IPS DF 6.9 (cell line): ENCODE measurements at places on chromosomes 4 and X.

GRCh38 chr4:84878090-84878489 is 88.4 kb downstream of the WDFY3 start:
- no peak overlapping the region for H3K4me3 ChIP-seq
- H3K36me3 ChIP-seq: no peaks in the 10 kb centered on the region
- H3K27me3 ChIP-seq: no peaks in the 10 kb centered on the region

DNA sequence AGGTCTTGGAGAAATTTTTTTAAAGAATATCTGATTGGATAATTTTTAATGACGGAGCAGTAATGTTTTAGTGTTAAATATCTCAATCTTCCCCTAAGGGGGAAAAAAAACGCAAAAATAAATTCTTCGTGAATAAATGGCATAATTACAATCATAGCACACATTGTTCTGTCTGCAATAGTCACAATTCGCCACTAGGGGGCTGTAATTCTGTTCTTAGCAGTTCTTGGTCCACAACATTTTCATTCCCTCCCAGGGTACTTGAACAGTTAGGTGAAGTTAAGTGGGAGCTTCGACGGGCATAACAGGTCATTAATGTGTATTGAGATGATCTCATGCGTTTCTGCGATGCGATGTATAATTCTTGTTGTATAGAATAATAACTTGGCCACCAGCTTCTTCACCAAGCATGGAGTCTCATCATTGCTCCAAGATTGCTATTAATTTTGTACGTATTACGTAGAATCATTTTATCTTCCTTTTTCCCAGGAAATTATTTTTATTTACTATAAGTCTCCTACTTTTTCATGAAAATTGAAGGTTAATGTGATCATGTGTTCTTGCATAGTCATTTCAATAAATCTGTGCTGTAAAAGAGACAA is 27.2 kb downstream of the HTR2C start:
- H3K4me1 ChIP-seq: no peaks in the 10 kb centered on the region
- no peaks in the 10 kb centered on the region for H3K27me3 ChIP-seq
- H3K36me3 ChIP-seq: no peaks in the 10 kb centered on the region
- DNase-seq: no peak
- H3K4me3 ChIP-seq: no peak overlapping the region
- no peak overlapping the region for H3K27ac ChIP-seq

- no peaks in the 10 kb centered on the region for H3K4me1 ChIP-seq
- H3K36me3 ChIP-seq: no peaks in the 10 kb centered on the region
- no peaks in the 10 kb centered on the region for H3K27me3 ChIP-seq
- H3K27ac ChIP-seq: no peak overlapping the region
Measured at GRCh38 chrX:23959781-23960180, 52.0 kb downstream of the CXorf58 start.

DNA sequence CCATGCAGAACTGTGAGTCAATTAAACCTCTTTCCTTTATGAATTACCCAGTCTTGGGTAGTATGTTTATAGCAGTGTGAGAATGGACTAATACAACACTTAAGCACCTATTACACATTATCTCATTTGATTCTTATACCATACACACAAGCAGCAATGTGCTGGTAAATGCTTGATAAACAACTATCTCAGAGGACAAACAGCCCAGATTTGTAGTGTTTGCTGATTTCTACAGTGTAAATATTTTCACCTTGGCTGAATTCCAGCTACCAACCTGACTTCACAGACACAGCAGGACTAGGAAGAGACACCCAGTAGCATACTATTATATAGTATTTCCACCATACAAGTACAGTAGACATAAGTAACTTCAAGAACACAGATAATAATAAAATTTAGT is 406.5 kb upstream of the CNKSR2 start:
- H3K27me3 ChIP-seq: no peaks in the 10 kb centered on the region
- DNase-seq: no peak
- H3K27ac ChIP-seq: no peak overlapping the region
- no peaks in the 10 kb centered on the region for H3K4me1 ChIP-seq
- no peaks in the 10 kb centered on the region for H3K36me3 ChIP-seq
- H3K4me3 ChIP-seq: no peak overlapping the region

- H3K27me3 ChIP-seq: no peaks in the 10 kb centered on the region
- peak; percentile 22 for DNase-seq
- H3K27ac ChIP-seq: no peak overlapping the region
- H3K4me1 ChIP-seq: no peaks in the 10 kb centered on the region; the same call in 1 of the 2 replicates
- no peak overlapping the region for H3K4me3 ChIP-seq
Measured at GRCh38 chrX:106894392-106894909, 8.7 kb downstream of the RIPPLY1 start.

DNA sequence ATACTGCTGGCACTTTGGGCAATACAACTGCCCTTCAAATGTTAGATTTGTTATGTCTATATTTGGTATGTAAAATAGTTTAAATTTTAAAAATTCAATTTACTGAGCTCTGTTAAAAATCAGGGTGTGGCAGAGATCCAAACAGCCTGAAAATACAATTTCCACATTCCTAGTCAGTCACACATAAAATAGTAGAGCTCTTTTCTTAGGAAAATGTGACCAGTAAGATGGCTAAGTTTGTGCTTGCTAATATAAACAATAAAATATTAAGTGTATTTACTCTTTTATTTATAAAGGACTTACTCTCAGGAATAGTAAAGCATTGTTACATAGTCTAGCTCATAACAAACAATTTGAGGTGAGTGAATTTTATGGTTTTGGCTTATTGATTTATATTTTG is 200.2 kb downstream of the DKK2 start:
- no peaks in the 10 kb centered on the region for H3K4me1 ChIP-seq
- no peaks in the 10 kb centered on the region for H3K36me3 ChIP-seq
- no peak overlapping the region for H3K4me3 ChIP-seq
- DNase-seq: no peak

- no peaks in the 10 kb centered on the region for H3K4me1 ChIP-seq
- no peak overlapping the region for H3K27ac ChIP-seq
- no peaks in the 10 kb centered on the region for H3K36me3 ChIP-seq
Measured at GRCh38 chr4:1179089-1179441, 6.7 kb upstream of the SPON2 start.

- no peaks in the 10 kb centered on the region; the same call in 1 of the 2 replicates for H3K4me1 ChIP-seq
- no peak overlapping the region for H3K4me3 ChIP-seq
- no peaks in the 10 kb centered on the region; the same call in 1 of the 2 replicates for H3K36me3 ChIP-seq
Measured at GRCh38 chr4:98919996-98920395, 8.9 kb downstream of the EIF4E start.

DNA sequence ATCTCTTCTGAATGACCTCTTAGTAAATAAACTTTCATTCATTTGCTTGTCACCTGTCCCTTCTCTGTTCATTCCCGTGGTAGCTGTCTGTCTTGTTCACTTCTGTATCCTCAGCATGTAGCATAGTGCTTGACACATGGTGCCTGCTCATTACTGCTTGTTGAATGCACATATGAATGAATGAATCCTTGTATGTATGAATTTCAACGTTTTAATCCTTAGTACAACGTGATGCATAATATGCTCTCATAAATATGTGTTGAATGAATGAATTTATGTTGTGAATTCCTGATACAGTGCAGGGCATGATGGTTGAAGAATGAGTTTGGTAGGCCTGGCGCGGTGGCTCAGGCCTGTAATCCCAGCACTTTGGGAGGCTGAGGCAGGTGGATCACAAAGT is 3.0 kb downstream of the TLR10 start:
- H3K27me3 ChIP-seq: no peaks in the 10 kb centered on the region
- H3K27ac ChIP-seq: no peak overlapping the region
- no peaks in the 10 kb centered on the region for H3K4me1 ChIP-seq
- no peak for DNase-seq
- no peaks in the 10 kb centered on the region for H3K36me3 ChIP-seq
- no peak overlapping the region for H3K4me3 ChIP-seq

DNA sequence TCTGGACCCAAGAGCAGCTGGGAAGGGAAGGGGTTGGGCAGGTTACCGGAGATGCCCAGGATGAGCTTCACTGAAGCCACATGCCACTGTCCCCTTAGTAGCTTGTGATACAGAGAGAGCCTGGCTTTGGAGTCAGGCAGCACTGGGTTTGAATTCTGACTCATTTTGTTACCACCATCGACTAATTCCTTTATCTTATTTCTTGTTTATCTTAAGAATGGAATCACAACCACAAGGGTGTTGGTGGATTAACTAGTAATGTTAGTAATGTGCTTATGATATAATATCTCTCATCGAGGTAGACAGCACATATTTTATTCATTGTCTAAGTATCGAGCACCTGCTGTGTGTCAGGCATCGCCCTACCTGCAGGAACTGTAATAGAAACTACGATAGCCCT is 17.7 kb upstream of the STX18 start:
- H3K36me3 ChIP-seq: no peaks in the 10 kb centered on the region
- H3K4me1 ChIP-seq: peaks cover 2% of the 10 kb centered on the region; the same call in 1 of the 2 replicates
- H3K27me3 ChIP-seq: no peaks in the 10 kb centered on the region
- no peak for DNase-seq

DNA sequence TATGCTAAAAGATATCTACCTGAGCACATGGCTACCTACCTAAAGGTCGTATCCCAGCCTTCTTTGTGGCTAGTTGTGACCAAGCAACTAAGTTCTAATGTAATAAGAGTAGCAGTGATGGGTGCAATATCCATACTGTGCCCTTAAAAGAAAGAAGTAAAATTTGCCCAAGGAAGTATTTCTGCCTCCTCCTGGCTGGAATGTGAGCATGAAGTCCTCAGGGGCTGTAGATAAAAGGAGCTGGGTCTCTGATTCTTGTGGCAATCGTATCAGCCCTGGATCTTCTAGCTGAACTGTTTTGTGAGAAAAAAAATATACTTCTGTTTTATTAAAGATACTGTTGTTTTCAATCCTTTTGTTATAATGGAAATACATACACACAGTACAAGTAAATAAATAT is 217.4 kb downstream of the GPAT3 start:
- DNase-seq: no peak
- no peak overlapping the region for H3K27ac ChIP-seq
- no peaks in the 10 kb centered on the region for H3K27me3 ChIP-seq
- H3K4me3 ChIP-seq: no peak overlapping the region

DNA sequence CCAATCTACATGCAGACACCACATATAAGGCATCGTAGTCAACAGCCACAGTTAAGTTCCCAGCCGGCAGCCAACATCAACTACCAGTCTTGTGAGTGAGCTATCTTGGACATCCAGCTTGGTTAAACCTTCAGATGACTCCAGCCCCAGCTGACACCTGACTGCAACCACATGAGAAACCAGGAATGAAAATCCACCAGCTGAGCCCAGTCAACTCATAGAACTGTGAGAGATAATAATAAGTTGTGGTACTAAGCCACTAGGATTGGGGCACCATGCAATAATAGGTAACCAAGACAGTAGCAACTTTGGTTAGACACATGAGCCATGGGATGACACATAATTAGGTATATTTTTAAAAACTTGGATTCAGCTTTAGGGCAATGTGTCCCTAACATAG is 188.1 kb upstream of the BCOR start:
- no peak overlapping the region for H3K4me3 ChIP-seq
- no peaks in the 10 kb centered on the region for H3K4me1 ChIP-seq
- H3K27me3 ChIP-seq: no peaks in the 10 kb centered on the region

GRCh38 chrX:47297874-47298273 is 65.1 kb downstream of the USP11 start:
- DNase-seq: no peak
- no peak overlapping the region for H3K27ac ChIP-seq
- H3K36me3 ChIP-seq: no peaks in the 10 kb centered on the region
- H3K27me3 ChIP-seq: no peaks in the 10 kb centered on the region
- H3K4me1 ChIP-seq: no peaks in the 10 kb centered on the region

DNA sequence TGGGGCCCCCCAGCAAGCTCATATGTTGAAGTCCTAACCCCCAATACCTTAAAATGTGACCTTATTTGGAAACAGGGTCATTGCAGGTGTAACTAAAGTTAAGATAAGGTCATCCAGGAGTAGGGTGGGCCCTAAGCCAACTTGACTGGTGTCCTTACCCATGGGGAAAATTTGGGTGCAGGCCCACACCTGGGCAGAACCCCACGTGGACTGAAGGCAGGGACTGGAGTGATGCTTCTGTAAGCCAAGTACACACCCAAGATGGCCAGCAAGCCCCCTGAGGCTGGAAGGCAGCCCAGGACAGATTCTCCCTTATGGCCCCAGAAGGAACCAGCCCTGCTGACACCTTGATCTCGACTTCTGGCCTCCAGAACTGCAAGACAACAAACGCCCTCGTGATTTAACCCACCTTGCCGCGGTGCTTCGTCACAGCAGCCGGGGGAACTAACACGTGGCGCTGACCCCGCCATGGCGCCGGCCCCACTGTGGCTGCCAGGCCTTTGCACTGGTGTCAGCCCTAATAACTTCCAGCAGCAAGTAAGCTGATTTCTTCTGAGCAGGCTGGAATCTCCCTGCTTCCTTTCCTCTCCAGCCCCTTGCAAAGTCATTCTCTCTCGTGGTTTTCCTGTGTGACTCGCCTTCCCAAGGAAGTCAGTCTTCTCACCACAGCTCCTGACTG is 23.2 kb upstream of the MXD4 start:
- H3K4me1 ChIP-seq: no peaks in the 10 kb centered on the region
- no peak for DNase-seq
- H3K27me3 ChIP-seq: no peaks in the 10 kb centered on the region

DNA sequence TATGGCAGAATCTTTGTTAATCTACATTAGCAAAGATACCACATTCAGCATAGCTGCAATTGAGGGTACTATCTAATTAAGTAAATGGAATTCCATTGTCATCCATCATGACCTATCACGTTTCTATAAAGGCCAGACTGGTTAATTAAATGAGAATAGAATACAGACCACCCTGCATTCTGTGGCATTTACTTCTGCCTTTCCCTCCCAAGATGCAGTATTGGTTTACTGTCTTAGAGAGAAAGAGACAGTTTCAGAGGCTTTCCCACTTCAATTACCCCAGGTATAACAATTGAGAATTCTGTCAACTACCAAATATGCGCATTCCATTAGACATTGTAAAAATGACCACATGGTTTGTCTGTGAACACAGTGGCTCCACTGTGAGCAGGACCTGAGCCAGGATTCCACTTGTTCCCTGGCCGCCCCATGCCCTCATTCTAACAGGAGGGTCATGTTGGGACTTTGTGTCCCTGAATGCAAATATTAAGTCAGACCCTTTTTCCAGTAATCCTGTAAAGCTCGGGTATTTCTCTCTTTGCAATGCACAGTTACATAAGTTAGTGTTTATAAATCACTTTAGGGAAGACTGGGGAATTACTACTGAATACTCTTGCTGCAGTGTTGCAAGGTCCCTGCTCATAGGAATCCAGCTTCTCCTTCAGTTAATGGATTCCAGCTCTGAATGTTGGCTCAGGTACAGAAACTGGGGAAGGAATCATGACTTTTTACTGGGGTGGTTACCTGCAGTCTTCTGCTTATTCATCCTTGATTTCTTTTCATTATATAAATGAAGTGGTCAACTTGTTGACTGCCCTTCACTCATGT is 261.0 kb downstream of the PDGFC start:
- no peaks in the 10 kb centered on the region for H3K27me3 ChIP-seq
- H3K4me3 ChIP-seq: no peak overlapping the region
- H3K4me1 ChIP-seq: no peaks in the 10 kb centered on the region
- no peaks in the 10 kb centered on the region for H3K36me3 ChIP-seq
- no peak overlapping the region for H3K27ac ChIP-seq
